Activated naive CD8-positive, alpha-beta T cell treated with anti-CD3 and anti-CD28 coated beads, Interleukin-2, amount 10 ng/mL, durations not matched to agents 7 days and 5 days (primary cell): ENCODE measurements at places on chromosomes 1 and 21. TPM values are rescaled to one million over a fixed set of nuclear protein-coding genes. Genes with fewer than 3 reads are reported as not detected.

DNA sequence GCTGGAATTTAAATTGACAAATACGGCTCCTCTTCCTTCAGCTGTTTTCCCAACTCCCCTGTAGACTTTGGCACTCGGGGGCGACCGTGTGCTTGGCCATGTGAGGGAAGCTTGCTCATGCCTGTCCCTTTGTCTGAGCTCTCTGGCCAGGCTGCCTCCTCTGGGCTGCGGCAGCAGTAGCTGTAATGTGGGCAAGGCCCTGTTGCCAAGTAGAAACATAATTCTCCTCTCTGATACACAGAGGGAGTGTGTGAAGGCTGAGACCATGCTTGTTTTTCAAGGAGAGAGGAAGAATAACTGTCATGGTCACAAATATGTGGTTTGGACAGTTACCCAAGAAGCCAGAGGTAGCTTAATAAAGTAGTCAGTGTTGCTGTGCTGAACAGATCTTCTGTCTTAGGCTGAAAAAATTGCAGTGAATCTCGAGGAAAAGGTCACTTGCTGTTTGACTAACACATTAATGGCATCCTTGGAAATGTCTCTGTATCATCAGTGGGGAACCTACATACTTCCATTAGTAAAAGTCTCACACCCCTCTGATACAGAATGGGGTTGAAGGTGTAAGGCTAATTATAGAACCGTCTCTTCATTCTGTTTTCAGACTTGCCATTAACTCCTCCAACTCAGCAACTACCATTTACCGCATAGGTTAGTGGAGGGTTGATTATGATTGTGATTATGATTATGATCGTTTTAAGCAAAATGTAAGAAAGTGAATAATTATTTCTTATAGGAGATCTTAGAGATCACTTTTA, 94.6 kb downstream of the TGFB2 start:
- no peak for DNase-seq

- no peak for DNase-seq
Measured at GRCh38 chr21:39675993-39676661, 63.4 kb downstream of the B3GALT5 start.

- peak; percentile 58 for DNase-seq
Measured at GRCh38 chr1:24641646-24642151, 1.4 kb upstream of the SRRM1 start.

Gene KRTAP19-3
- total RNA-seq: not detected

- no peak for DNase-seq
Measured at GRCh38 chr1:160428655-160429054, 28.3 kb downstream of the VANGL2 start.

Gene CHODL
- total RNA-seq: 0.28 TPM

Gene OR2L13
- total RNA-seq: not detected

- no peak for DNase-seq
Measured at GRCh38 chr1:151504759-151505158, 6.4 kb upstream of the CGN start.

- DNase-seq: no peak
Measured at GRCh38 chr1:147336291-147336690, 93.8 kb downstream of the CHD1L start.

DNA sequence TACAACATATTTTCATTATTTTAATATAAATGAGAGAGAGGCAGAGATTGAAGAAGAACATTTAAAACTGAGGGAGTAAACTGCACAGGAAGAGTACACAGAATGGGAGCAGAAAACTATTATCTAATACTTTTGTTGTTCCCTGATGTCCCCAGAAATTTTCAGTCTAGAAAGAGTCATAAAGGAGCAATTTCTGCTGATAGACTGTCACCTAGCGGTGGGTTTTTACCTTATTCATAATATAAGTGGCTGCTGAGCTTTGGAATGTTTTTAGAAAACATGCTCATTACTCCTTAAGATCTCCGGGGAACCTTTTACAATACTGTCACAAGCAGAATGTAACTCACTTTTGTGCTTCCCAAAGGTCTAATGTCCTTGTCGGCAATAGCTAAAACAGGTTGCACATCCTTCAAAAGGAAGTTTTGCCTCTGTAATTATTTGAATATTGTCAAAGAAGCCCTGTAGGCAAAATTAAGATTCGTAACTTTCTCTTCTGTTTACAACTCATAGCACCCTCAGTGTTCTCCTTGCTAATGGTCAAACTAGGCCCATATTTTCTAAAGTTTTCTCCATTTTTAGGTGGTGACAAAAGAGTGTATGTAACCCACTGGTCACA, 4.9 kb upstream of the NPL start:
- no peak for DNase-seq

GRCh38 chr1:209627027-209627731, 25.0 kb downstream of the LAMB3 start:
- peak; percentile 41 for DNase-seq

DNA sequence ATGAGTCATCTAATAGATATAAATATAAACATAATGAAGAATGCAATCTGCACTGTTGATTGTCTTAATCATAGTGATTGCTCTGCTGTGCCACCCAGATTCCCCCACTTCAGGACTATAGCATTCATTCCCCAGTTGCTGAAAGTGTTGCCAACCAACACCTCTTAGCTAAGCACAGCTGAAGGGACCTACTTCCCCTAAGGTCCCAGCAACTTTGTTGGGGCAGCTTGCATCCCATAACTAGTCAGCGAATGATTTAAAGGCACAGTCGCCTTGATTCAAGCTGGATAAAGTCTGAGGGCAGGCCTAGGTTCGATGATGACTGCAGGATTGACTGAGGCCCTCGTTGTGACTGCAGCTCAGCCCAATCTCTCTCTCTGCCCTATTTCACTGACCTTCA, 14.3 kb upstream of the RGS1 start:
- no peak for DNase-seq

Gene GPR161
- total RNA-seq: 0.20 TPM

- no peak for DNase-seq
Measured at GRCh38 chr1:236396665-236397043, 2.6 kb downstream of the EDARADD start.

Gene C1QB
- total RNA-seq: 0.79 TPM

Gene RBP7
- total RNA-seq: 0.53 TPM

DNA sequence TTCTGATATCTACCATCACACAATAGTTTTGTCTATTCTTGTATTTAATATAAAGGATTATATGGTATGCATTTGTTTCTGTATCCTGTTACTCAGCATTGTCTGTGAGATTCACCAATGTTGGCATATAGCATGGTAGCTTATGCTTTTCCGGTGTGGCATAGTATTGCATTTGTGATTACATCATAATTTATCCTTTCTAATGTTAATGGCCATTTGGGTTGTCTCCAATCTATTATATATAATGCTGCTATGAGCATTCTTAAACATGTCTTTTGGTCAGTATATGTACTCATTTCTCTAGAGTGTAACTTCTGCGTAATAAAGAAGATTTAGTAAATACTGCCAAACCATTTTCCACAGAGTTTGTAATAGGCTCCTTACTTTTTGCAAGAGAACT, 40.9 kb upstream of the GFI1 start:
- no peak for DNase-seq

- no peak for DNase-seq
Measured at GRCh38 chr1:10932088-10932487, 80.4 kb upstream of the TARDBP start.

GRCh38 chr1:8739377-8739776, 78.1 kb downstream of the RERE start:
- DNase-seq: no peak

DNA sequence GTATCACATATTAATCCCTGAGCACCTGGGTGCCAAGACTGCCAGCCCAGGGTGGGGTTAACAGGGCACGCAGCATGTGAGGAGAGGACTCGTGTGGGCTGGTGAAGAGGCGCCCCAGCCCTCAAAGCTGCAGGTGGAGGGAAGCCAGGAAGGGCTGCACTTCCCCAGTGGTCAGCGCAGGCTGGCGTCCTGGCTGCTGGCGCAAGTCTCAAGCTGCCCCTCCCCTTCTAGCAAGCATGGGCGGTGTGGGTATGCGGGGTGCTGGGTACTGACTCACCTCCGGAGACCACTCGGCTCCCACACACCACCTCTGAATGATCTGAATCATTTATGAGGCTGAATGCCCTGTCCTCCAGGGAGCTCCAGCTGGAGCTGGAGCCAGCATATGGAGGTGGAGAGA, 44.0 kb downstream of the EIF2D start:
- no peak for DNase-seq

- no peak for DNase-seq
Measured at GRCh38 chr1:18192182-18192581, 84.6 kb downstream of the IGSF21 start.

Gene SLFNL1
- 0.55 TPM for total RNA-seq

- DNase-seq: no peak
Measured at GRCh38 chr1:113178522-113178921, 105.5 kb downstream of the LRIG2 start.

DNA sequence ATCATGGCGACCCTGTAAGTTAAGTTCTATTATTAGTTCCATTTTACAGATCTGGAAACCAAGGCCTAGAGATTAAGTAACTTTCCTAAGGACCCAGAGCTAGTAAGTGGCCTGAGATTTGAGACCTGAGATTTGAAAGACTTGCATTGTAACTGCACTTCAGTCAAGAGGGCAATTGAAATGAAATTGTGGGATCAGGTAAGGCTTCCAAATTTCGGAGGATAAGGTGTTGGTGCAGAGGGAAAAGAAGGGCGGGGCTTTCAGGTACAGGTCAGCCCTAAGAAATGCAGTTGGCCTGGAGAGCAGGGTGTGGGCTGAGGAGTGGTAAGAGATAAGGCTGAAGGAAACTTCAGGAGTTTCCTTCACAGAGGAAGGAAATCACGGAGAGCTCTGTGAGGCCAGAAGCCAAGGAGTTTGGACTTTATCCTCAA, 51.1 kb downstream of the SLC16A1 start:
- DNase-seq: no peak

- DNase-seq: no peak
Measured at GRCh38 chr1:107804134-107804533, 160.8 kb downstream of the VAV3 start.

- DNase-seq: peak; percentile 63
Measured at GRCh38 chr1:4585216-4585615, 69.2 kb upstream of the AJAP1 start.
